ENCODE measurements at places on chromosomes 6 and 20. TPM values are rescaled to one million over a fixed set of nuclear protein-coding genes. Genes with fewer than 3 reads are reported as not detected.
A peak's percentile ranks its signal among the peaks of the same experiment; 100 is the strongest.

DNA sequence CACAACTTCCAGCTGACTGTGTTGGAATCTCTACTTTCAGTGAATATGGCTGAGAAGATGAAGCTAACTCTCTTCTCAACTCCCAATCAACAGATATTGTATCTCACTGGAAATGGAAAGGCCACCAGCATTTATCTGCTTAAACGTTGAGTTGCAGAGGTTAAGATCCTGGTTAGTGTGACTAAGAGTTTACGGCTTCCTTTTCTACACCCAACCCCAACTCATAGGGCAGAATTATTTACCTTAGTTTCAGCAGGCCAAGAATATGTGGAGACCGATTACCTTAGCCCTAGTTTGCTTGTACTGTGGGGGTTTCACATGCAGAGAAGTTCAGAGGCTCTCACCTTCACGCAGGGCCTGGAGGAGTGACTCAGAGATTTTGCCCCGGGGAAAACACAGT, 1026.6 kb downstream of the EYS start:
- no peak for DNase-seq

DNA sequence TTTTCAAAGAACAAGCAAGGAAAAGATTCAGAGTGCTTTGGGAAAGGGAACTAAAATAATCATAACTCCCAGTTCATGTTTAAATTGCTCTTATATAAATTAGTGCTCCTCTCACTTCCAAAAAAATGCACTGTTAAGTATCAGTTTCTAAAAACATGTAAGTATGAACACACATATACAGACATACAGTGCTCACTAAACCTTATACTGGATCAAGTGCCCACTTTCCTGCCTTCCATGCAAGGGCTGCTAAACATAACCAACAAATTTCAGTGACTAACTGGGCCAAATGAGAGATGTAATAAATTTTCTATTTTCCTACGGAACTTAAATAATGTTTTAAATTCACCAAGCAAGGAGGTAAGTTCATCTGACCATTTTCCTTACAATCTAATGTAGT, 6.4 kb downstream of the TFAP2A start:
- no peak for DNase-seq

- peak; percentile 56 for DNase-seq
Measured at GRCh38 chr6:158605266-158605878, 39.2 kb downstream of the DYNLT1 start.

GRCh38 chr20:13231031-13231752, 10.1 kb downstream of the ISM1 start:
- DNase-seq = no peak

DNA sequence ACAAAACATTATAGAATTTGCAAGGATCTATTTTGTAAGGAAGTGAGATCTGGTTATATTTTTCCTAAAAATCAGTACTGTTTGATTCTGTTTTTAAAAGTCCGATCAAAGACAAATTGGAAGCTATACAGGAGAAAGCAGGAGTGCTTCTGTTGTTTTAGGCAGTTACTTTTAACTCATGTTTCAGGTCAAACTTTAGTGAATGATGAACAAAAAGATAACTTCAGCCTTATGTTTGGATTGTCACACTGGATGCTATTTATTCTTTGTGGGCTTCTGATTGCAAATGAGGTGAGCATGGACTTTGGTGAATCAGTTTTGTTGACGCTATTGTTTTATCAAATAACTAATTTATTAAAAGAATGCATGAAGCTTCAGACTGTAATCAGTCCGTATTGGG, 228.7 kb upstream of the SLC35B3 start:
- DNase-seq = no peak

DNA sequence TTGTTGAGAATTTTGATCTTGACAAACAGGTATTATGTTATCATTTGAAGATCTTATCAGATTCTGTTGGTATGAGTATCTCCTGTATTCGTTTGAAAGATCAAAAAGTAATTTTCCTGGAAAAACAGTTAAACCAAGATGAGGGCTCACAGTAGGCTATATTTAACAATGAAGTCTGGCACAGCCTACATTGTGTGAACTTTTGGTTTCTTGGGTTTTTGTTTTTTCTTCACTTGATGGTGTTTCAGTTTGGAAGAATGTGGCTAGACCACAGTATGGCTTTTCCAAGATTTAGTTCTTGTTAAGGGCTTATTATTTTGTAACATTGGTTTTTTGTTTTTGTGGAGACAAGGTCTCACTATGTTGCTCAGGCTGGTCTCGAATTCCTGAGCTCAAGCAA, 306.4 kb downstream of the CDKAL1 start:
- DNase-seq = no peak

- no peak for DNase-seq
Measured at GRCh38 chr6:146153040-146153758, 124.3 kb downstream of the GRM1 start.

COL19A1 gene
- total RNA-seq = 1.6 TPM

METTL24 gene
- 2.3 TPM for total RNA-seq

HLA-DMB gene
- 3.0 TPM for total RNA-seq
